Head of caudate nucleus (tissue), 42 donors: ENCODE measurements at places on chromosomes 1 and 21.

GRCh38 chr1:88407248-88407647 lies 276.8 kb upstream of the PKN2 start:
- DNase-seq: no peak

DNA sequence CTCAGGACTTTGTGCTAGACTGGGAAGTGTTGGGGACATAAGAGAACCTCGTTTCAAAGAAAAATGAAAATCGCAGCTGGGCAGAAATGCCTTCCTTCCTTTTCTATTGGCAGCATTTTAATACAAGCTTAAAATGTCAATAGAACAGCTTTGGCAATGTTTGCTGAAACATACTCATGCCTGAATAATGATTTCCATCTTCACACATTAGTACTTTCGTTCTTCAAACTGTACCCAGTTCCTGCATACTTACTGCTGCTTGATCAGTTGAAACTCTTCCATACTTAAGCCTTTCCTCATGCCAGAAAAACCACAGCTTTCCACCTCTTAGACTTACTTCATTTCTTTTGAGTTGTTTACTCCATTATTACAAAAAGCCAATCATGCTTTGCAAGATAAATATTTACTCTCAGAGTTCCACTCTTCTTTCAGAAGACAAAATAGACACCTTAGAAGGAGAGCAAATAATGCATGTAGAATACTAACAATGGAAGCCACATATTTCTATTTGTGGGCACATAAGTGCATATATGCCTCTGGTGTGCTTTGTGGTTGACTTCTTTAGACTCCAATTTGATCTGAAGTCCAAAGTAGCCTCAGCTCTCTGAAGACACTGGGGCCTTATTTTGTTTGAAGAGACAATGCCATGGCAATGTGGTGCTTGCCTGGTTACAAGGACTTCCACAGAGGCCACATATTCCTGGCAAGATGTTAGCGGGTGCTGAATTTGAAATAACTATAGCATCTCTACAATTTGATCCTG lies 22.7 kb upstream of the CD55 start:
- DNase-seq: no peak

GRCh38 chr1:151035167-151035566 lies 1.2 kb upstream of the BNIPL start:
- no peak for DNase-seq

- DNase-seq: no peak
Observed at GRCh38 chr1:187396226-187396625, 567.5 kb downstream of the PLA2G4A start.

- DNase-seq: no peak
Observed at GRCh38 chr1:227437495-227438008, 119.3 kb upstream of the CDC42BPA start.

- no peak for DNase-seq
Observed at GRCh38 chr1:153343811-153344717, 4.6 kb downstream of the PGLYRP4 start.

DNA sequence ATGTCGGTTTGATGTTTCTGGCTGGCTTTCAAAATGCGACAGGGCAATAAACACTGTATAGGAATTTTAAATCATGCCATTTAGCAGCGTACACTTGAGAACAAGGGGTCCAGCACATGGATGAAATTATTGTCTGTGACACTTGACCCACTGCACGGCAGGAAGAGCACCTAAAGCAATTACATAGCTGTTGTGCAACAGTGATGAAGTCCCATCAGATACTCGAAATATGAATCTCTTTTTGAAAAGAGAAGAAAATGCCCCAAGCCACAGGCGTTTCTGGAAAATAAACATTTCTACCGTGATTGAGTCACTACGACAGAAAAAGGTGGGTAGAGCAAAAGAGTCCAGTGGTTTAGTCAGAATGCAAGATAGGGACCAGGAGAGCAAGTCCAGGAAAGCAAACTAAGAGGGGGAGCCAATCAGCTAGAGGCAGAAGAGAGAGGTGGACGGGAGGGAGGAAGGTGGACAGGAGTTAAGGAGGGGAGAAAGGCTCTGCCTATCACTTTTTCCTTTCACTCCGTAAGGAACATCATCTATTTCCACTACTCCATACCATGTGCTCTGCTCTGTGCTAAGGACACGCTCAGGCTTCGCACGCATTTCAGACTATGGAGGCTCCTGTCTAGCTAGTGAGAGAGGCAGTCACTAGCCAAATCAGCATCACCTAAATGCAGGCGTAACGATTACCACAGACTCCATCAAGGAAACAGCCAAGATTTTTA lies 6.4 kb downstream of the DSCAM start:
- DNase-seq: no peak

DNA sequence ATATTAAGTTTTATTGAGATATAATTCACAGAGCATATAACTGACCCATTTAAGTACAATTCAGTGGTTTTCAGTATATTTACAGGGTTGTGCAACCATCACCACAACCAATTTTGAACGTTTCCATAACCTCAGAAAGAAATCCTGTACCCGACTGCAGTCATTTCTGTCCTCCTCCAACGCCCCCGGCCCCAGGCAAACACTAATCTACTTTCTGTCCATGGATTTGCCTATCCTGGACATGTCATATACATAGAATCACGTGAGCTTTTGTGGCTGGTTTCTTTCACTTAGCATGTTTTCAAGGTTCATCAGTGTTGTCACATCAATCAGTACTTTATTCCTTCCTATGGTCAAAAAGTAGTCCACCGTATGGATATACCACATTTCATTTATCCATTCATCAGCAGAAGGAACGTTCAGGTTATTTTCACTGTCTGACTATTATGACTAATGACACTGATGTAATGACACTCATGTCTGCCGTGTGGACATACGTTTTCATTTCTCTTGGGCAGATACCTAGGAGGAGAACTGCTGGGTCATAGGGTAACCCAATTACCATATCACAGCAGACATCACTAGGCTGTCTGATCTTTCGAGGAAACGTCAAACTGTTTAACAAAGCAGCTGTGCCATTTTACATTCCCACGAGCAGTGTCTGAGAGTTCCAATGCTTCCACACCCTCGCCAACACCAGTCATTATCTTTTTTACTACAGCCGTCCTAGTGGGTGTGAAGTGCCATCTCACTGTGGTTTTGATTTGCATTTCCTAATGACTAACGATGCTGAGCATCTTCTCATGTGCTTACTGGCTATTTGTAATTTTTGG lies 30.8 kb downstream of the MRPL37 start:
- no peak for DNase-seq

DNA sequence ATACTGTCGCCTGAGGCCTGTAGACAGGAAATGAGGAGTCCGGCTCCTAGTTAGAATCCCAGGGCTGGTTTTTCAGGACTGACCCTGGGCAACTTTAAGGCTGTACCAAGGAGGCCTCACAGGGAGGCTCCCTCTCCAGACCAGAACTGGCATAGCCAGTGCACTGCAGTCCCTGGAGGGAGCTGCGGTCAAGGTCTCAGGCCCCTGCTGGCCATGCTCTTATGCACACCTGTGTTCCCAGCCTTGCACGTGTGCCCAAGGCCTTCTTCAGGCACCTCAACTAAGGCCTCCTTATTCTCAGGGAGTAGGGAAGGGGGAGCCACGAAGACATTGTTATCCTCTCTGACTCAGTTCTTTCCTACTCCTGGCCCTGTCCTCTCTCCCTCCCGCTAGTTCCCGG lies 22.0 kb upstream of the IFNAR1 start:
- DNase-seq: no peak

- no peak for DNase-seq
Observed at GRCh38 chr1:175774921-175775320, 31.5 kb upstream of the TNR start.

DNA sequence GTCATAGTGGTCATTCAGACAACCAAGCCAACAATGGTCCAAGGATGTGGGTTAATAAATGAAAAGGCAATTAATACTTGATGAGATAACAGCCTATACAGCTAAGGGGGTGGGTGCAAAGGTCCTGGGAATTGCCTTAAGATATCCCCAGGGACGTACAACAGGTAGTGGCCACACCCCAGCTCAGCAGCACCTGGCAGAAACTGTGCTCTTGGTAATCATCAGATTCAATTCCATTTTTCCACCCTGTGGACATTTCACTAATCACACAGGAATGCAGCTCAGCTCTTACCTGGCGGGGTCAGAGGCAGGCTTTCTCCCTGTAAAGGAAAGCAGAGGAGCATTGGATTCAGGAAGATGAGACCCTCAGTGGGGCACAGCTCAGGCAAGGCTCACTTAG lies 32.9 kb downstream of the FCRL5 start:
- no peak for DNase-seq

DNA sequence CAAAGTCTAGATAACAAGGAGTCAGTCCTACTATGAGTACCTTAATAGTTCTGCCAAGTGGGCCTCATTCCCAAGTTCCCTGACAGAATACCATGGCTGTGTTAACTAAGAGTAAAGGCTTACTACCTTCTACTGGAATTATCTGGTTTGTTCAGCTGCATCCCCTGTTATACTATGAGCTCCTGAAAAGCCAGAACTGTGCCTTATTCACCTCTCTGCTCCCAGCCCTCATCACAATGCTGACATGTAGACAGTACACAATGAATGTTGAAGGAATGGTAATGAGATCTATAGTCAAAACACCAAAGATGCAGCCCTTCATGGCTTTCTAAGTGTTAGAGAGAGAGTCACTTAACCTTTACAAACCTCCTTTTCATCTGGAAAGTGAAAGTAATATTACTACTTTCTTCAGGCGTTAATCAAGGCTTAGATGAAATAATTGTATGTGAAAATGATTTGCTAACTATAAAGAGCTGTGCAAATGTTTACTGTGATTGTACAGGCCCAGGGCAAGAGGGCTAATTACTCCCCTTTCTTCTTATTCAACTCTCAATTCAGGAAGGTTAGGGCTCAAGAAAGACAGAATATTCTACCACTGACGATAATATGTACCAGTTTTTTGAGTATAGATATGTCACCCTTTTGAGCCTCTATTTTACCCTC lies 70.3 kb upstream of the MROH9 start:
- DNase-seq: no peak

- DNase-seq: no peak
Observed at GRCh38 chr1:57854436-57854835, 430.6 kb upstream of the DAB1 start.

DNA sequence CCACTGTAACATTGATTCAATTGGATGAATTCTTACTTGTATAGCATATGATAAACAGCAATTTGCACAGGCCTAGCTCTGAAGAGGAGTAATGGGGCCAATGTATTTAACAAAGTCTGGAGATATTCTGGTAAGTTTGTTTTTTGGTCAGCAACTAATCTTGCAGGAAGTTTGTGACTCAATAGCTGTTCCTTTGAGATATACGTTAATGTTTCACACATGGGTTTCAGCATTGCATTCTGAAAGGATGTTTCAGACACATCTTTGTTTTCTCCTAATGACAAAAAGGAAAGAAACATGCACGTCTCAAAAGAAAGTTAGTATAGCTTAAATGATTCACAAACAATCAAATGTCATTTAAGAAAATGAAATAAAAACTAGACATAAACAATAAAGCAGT lies 49.0 kb downstream of the LTN1 start:
- DNase-seq: no peak

DNA sequence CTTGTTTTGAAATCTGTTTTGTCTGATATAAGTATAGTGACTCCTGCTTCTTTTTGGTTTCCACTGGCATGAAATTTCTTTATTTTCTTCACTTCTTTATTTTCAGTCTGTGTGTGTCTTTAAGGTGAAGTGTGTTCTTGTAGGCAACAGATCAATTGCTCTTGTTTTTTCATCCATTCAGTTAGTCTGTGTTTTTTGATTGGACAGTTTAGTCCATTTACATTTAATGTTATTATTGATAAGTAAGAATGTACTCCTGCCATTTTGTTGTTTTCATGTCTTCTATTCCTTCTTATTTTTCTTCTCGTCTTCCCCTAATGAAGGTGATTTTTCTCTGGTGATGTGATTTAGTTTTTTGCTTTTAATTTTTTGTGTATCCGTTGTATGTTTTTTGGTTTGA lies 487.7 kb upstream of the PBX1 start:
- DNase-seq: no peak

DNA sequence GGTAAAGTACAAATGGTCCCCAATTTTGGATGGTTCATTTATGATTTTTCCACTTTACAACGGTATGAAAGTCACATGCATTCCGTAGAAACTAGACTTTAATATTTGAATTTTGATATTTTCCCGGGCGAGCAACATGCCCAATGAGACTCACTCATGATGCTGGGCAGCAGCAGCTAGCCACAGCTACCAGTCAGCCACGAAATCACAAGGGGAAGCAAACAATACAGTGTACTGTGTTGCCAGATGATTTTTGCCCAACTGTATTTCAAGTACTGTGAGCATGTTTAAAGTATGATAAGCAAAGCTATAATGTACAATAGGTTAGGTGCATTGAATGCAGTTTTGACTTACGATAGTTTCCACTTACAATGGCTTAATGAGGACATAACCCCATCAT lies 266.8 kb downstream of the VAV3 start:
- no peak for DNase-seq
